ENCODE measurements at places on chromosomes 1 and 21.

- no peak for DNase-seq
Measured at GRCh38 chr1:150869683-150870082, 6.7 kb downstream of the ARNT start.

DNA sequence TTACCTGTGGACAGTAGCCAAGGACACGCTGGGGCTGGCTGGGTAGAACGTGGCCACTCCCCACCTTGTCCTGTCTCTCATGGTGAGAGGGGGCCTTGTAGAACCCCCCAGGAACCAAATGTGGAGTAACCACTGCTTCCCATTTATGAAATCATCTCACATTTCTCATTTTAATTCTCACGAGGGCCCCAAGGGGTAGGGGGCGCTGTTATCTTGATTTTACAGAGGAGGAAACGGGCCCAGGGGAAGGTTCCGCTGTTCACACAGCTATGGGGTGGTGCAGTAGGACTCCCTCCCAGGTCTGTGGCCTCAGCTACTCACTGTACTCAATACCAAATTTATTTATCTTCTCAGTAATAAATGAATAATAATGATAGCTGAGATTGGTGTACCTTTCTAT lies 5.5 kb downstream of the SMPDL3B start:
- peak; percentile 15 for DNase-seq

GRCh38 chr1:36467700-36468455 lies 3.7 kb upstream of the MRPS15 start:
- no peak for DNase-seq

GRCh38 chr1:54121482-54122134 lies 31.2 kb downstream of the CDCP2 start:
- peak; percentile 84 for DNase-seq

Measured in fibroblast of skin of right quadriceps (primary cell).